ENCODE measurements at places on chromosomes 2 and 18.

GRCh38 chr2:15753233-15753798 is 161.6 kb downstream of the DDX1 start:
- DNase-seq: no peak

DNA sequence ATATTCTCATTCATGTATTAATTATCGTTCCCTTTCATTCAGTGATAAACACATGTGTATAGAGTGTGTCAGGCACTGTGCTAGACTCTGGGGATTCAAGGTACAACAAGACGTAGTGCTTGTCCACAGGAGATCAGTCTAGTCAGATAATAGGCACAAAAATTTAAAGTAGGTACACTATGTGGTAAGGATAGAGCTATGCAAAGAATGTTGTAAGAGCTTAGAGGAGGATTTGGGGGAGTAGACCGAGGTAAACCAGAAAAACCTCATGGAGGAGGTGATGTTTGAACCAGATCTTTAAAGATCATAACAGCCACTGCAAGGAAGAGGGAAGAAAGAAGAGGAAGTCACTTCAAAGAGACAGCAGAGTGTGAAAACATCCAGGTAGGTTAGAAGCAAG is 256.9 kb upstream of the DDX18 start:
- DNase-seq: no peak

DNA sequence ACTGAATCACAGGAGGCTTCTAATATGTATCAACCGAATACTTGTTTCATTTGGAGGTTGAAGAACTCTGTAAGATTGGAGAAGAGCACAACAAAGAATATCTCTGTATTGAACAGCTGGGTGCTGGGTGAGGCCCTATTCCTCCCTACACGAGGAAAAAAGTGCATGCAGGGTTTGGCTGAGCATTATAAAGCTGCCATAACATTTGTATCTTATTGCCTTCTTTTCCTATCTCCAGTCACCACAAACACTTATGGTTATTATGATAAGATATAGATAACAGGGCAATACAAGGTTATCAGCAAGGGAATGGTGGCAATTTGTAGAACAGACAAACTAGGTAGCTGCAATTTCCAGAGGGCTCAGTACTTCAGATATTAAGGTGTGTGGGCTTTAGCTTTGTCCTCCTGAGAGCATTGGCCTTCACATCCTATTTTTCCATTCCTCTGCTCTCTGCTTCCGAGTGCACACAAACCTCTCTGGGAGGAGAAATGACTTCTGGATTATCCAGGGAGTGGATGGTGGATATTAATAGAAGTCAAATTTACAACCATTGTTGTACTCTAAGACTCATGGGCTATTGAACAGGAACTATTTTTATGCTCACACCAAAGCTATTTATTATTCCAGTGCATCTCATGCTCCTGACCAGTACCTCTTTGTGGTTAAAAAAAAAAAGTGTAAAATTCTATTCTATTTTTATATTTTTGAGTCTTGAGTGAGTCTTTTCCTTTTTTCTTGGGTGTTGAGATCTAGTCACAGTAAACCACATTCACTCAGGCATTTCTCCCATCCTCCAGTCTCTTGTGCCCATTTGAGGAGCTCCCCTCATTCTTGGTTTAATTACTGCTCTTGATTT is 248.4 kb downstream of the ETAA1 start:
- DNase-seq: peak; percentile 51

DNA sequence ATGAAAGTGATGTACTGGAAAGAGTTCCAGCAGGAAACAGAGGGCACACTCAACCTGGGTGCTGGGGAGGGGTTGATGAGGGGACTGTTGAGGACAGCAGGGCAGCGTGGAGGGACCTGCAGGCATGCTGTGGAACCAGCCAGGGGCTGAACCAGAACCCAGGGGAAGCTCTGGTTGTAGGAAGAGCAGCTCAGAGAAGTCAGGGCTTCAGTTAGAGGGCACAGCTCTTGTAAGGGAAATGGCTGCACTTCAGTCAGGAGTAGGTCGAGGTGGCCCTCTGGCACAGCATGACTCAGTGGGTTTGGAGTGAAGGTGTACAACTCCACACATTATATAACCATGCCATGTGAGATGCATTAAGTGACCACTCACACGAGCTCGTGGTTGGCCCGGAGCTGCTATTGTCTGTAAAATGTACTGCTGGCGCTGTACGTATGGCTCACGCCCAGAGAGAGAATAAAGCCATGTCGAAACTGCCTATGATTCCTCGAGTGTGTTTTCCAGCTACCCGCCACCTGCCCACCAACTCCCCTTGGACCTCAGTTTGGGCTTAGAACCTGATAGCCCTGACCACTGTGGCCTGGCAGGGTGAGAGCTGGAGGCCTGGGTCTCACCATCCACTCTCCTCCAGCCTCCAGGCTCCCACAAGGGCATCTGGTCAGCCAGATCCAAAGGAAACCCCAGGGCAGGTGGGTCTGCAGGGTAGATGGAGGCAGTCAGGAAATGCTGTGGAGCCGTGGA is 136.5 kb upstream of the HS6ST1 start:
- DNase-seq: no peak

GRCh38 chr2:116477229-116477628 is 1337.3 kb upstream of the DDX18 start:
- no peak for DNase-seq

GRCh38 chr18:24055878-24056277 is 41.3 kb downstream of the TTC39C start:
- peak; percentile 9 for DNase-seq

- DNase-seq: no peak
Measured at GRCh38 chr2:20454036-20454981, 7.4 kb downstream of the RHOB start.

DNA sequence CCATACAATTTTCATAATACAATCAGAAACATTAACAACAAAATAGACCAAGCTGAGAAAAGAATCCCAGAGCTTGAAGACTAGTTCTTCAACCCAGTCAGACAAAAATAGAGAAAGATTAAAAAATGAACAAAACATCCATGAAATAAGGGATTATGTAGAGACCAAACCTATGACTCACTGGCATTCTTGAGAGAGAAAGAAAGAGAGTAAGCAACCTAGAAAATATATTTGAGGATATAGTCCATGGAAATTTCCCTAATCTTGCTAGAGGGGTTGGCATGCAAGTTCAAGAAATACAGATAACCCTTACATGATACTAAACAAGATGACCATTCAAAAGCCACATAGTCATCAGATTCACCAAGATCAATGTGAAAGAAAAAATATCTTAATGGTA is 281.7 kb downstream of the CCDC85A start:
- DNase-seq: peak; percentile 6

DNA sequence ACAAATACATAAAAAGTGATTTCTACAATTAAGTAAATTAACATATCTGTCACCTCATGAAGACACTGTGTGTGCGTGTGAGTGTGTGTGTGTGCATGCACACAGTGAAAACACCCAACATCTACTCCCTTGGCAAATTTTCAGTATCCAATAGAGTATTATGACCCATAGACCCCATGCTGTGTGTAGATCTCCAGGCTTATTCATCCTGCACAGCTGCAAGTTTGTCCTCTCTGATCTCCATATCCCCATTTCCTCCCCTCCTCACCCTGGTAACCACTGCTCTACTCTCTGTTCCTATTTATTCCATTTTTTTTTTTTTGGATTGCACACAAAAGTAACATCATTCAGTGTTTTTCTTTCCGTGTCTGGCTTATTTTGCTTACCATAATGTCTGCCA is 391.0 kb downstream of the SOX11 start:
- no peak for DNase-seq

DNA sequence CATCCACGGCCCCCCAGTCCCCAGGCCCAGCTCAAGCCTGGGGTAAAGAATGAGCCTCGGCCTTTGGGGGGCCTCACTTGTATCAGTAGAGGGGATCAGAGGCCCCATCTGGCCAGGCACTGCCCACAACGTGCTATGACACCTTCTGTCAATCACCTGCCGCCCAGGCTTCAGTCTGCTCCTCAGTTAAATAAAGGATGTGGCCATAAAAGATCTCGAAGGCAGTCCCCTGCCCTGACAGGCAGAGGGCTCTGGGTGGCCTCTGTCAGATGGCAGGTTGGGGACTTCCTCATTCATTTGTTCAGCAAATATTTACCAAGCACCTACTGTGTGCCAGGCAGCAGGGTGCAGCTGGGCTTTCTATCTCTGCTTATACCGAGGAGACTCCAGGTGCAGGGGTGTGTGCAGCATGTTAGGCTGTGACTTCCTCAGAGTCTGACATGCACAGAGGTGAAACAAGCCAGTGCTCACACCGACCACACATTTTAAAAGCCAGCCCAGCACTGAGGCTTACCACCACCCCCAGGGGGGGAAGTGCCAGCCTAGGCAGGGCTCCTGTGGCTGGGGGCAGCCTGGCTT is 166.4 kb downstream of the GALNT1 start:
- no peak for DNase-seq

DNA sequence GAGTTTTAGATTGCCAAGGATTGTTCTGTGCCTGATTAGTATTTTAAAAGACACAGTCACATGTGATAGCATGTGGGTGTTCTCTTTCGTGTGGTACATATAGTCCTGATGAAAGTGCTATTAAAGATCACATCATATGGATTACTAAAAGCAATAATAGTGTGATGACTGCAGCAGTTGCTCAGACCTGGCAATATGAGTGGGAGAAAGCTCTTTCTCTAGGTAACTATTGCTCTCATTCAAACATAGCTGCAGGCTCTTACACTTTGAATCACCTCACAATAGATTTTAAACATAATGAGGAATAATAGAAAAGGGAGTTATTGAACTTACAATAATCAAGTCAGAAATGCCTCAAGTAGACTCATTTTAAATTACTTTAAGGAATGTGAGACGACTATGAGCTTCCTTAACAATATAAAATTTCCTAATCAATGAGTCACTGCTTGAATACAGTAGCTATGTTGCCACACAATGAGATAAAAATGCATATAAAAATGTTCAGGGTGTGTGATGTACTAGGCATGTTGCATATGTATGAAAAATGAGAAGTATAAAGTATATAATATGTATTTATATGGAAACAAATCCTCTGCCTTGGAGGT is 452.1 kb downstream of the TMX3 start:
- peak; percentile 90 for DNase-seq

DNA sequence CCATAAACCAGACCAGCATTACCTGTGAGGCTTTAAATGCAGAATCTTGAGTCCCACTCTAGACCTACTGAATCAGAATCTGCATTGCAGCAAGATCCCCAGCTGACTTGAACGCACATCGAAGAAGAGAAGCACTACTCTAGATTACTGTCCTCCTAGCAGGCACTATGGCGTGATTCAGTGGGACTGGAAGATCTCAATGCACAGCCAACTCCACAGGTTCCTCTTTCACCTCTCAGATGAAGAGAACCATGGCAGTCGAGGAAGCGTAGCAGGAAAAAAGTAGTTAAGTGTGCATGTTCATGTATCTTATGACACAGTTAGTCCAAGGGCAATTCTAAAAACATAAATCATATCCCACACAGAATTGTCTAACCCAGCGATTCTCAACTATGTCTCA is 97.4 kb downstream of the STK39 start:
- no peak for DNase-seq

DNA sequence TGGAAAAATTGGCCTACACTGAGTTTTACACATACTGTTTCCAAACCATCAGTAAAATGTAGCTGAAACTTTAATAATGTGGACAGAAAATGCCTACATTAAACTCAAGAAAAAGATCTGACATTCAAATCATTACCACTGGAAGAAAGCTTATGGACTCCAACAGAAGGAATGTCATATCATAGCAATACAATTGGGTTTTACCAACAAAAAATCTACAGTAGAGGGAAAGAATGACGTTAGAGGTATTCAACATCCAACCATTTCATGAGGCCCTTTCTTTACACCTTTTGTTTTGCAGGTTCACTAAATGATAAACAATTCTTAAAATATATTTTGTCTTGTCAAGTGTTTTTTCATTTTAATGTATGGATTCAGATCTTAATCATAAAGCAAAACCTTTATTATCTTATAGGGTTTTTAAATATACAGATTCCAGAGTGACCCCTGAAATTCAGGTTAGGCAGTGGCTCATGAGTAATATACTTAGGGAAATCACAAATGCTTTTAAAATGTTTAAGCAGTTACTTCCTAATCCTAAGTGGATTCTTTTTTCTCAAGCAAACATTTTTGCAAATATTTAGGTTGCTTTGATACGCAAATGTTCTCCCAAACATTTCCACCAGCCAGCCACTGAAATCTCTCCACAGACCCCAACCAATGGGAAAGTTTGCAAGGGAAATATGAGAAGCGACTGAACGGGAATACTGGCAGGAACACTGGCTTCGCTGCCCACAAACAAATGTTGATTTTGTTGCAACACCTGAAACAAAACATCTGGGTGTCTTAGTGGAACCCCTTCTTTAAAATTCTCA is 168.7 kb downstream of the TCF4 start:
- DNase-seq: peak; percentile 54

- no peak for DNase-seq
Measured at GRCh38 chr2:119338826-119339561, 27.6 kb downstream of the C2orf76 start.

- DNase-seq: peak; percentile 64
Measured at GRCh38 chr2:32946314-32947075, at the start of gene LTBP1. TSS of gene LTBP1 (plus strand) at chr2:32946953. CDS start at chr2:32947325, 372 bp downstream.

DNA sequence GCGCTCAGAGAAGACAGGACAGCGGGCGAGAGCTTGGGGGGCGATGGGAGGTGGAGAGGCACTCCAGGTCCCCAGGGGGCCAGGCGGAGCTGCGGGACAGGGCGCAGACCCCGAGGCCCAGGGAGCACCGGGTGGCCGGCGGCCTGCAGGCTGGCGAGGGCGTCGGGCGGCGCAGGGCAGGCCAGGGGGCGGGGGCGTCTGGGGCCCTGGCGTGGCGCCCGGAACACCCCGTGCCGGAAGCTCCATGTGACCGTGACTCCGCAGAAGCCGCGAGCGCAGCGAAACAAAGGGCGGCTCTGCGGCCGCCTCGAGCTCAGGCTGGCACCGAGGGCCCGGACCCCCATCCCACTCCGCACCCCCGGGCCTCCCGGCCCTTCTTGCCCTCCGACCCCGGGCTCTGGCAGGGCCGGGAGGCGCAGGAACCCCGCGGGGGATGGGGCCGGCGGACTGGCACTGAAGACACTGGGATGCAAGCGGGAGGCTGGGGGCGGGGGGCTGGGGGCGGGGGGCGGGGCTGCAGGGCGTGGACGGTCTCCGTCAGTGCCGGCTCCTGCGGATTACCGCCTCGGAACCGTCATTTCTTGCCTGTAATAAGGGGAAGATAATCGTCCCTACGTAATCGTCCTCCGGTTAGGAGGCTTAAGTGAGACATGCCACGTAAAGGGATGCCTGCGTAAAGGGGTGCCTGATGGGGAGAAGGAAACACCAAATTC is 19.1 kb downstream of the SH2D6 start:
- DNase-seq: peak; percentile 76

- DNase-seq: no peak
Measured at GRCh38 chr2:37052600-37053332, 31.4 kb downstream of the HEATR5B start.

GRCh38 chr18:57583297-57583835 is 3.1 kb downstream of the FECH start:
- DNase-seq: no peak
